ENCODE measurements at places on chromosomes 2 and 18.

DNA sequence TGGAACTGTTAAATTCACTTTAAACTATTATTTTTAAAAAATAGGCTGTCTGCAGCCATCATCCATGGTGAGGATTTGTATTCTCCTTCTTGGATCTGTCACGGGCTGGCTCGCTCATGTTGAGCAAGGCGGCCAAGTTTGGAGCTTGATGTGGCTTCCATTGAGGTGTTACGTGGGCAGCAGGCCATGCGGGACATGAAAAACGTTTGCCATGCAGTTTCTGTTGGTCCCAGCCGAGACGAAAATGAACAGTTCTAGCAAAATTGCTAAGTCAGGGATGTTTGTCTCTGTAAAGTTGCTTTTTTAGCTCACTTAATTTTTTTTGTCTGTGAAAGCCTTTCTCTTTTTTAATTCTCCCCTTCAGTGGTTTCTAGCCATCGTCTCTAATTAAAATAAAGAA lies 70.2 kb upstream of the MGAT5 start:
- no peak for DNase-seq

DNA sequence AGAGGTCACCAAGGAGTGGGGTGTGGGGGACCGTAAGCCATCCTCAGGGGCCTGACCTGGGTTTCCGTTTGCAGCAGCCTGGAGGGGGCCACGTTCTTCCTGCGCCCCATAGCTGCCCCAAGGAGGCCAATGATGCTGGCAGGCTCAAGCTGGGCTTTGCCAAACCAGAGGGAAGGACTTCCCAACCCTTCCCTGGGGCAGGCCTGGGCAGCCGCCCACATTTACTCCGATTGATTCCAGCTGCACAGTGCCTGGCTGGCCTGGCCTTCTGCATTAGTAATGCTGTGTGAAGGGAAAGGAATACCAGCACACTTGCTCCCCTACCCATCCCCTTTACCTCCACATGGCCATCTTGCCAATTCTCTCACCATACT lies 360.6 kb upstream of the SLC14A2 start:
- DNase-seq, result no peak

GRCh38 chr2:70480468-70480867 lies 73.2 kb downstream of the TGFA start:
- DNase-seq, result no peak

DNA sequence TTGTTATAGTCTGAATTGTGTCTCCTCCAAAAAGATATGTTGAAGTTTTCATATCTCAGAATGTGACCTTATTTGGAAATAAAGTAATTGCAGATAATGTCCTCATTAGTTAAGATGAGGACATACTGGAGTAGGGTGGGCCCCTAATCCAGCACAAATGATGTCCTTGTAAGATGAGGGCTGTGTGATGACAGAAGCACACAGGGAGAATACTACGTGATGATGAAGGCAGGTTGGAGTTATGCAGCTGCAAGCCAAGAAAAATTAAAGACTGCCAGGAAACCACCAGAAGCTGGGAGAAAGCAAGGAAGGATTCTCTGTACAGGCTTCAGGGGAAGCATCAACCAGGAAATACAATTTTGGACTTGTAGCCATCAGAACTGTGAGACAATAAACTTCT lies 58.3 kb upstream of the PNPT1 start:
- no peak for DNase-seq

DNA sequence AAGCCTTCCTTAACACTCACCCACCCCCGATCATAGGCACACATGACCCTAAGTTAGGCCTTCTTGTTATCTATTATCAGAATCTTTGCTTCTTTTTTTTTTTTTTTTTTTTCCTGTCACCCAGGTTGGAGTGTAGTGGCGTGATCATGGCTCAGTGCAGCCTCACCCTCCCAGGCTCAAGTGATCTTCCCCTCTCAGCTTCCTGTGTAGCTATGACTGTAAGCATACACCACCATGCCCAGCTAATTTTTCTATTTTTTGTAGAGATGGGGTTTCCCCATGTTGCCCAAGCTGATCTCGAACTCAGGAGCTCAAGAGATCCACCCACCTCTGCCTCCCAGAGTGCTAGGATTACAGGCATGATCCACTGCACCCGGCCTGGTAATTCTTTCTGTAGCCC lies 328.7 kb downstream of the NR4A2 start:
- DNase-seq, result no peak

DNA sequence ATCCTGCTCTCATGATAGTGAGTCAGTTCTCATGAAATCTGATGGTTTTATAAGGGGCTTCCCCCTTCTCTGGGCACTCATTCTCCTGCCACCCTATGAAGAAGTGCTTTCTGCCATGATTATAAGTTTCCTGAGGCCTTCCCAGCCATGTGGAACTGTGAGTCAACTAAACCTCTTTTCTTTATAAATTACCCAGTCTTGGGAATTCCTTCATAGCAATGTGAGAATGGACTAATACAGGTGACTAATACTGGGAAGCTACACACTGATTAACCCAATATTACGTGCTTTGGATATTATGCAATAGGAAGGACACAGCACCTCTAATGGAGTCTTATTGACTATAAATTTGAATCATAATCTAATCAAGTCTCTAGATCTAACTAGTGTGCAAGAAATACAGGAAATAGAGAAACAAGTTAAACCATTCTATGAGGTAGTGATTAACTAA lies 107.2 kb upstream of the ETAA1 start:
- no peak for DNase-seq

- DNase-seq, result no peak
Observed at GRCh38 chr2:109209412-109209811, 80.4 kb downstream of the SH3RF3 start.

GRCh38 chr2:234714711-234715110 lies 217.8 kb upstream of the ARL4C start:
- no peak for DNase-seq
